ENCODE measurements at places on chromosomes 11 and 22.

DNA sequence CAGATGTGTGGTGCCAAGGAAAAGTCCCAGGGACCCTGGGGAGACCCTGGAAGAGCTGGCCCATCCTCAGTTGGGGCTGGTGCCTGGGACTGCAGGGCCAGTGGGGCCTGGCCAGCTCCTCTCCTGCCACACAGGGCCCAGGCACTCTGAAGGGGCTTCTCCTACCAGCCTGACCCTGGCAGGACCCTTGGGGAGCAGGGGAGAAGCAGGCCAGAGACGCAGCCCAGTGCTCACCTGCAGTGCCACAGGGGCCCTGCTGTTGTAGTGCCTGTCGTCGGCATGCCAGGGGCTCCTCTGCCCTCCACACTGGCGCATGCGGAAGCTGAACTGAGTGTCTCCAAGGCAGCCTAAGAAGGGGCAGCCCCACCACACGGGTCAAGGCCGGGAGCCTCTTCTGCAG, 9.1 kb downstream of the DENND6B start:
- DNase-seq: no peak

DNA sequence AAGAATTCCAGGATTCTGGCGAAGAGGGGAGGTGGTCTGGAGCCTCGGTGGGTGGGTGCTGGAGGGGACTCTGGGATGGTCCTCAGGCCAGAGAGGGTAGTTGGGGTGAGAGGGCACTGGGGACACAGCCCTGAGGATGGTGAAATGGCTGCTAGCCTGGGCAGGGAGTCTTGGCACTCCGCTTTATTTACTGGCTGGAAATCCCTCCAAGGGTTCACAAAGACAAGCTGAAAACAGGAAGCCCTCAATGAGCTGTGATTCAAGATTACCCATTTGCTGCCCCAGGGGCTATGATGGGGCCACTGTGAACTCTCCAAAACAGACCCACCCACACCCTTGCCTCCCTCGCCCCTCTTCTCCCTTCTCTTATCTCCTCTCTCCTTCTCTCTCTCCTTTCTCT, 71.9 kb downstream of the FBXO7 start:
- no peak for DNase-seq

DNA sequence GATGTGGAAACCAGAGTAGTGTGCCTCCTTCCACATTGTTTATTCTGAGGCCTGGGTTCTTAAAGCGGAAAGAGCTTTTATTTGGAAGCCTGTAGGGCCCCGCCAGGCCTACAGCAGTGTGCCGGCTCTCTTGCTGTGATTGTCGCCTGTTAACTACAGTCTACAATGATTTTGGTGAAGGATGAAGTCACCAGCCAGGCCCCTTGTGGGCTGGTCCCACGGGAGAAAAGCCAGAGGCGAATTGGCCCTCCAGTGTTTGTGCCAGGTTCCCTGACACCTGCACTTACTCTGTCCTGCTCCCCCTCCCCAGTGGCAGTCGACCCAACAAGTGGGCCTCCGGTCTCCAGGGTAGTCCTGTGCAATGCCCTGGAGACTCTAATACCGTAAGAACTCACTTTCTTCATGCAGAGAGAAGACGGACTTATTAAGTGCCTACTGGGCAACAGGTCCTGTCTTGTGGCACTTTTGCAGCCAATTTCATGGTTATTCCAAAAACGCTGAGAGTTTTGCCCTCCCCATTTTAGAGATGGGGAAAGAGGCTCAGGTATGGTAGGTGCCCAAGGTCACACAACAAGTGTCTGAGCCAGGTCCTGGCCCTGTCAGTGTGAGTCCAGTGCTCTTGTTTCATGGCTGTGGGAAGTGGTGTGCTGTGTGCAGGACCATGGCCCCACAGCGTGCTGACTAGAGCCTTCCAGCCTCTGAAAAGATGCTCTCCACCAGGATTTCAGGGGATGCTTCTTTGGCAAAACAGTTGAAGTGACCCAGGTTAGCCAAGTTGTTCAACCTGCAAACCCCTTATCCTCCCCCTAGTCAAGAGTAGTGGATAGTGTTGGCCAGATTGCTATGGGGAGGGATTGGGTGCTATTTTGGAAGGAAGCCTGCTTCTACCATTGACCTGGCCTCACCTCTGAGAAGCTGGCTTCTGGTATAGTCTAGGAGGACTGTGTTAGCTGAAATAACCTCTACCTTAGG, 1.4 kb downstream of the MICAL2 start:
- DNase-seq: no peak

- no peak for DNase-seq
Measured at GRCh38 chr22:26893173-26894110, 236.1 kb downstream of the MIAT start.

DNA sequence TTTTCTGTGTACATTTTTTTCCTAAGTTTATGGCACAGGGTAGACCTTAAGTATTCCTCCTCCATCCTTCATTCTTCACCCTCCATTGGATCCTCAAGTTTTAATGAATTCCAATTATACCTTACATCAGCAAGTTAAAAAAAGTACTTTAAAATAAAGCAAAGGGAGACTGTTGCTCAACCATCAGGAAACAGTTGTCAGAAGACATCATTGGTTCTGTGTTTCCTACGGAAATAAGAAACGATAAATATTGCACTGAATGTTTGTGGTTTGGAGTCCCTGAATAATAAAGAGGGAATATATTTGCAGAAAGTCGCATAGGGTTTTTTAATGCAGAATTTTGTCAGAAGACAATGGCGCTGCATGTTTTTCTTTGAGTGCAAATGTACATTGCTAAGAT, 28.1 kb upstream of the LDHA start:
- no peak for DNase-seq

- DNase-seq: no peak
Measured at GRCh38 chr11:86810288-86810687, 9.9 kb downstream of the PRSS23 start.

DNA sequence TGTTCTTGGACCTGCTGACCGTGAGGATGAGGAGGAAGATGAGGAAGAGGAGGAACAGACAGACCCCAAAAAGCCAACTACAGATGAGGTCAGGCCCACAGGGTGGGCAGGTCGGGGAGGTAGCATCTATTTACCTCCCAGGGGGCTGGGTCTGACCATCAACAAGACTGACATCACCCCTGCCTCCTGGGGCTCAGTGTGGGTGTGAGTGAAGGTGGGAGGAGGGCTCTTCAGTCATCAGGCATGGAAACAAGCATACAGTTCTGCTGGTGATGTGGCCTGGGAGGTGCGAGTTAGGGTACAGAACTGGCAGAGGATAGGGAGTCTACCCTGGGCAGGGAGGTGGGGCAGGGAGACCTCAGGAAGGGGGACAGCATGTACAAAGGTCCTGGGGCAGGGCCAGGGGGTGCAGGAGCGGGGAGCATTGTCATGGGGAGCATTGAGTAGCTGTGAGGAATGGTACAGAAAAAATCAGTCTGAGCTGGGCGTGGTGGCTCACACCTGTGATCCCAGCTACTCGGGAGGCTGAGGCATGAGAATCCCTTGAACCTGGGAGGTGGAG, 8.9 kb downstream of the PLCB3 start:
- no peak for DNase-seq

DNA sequence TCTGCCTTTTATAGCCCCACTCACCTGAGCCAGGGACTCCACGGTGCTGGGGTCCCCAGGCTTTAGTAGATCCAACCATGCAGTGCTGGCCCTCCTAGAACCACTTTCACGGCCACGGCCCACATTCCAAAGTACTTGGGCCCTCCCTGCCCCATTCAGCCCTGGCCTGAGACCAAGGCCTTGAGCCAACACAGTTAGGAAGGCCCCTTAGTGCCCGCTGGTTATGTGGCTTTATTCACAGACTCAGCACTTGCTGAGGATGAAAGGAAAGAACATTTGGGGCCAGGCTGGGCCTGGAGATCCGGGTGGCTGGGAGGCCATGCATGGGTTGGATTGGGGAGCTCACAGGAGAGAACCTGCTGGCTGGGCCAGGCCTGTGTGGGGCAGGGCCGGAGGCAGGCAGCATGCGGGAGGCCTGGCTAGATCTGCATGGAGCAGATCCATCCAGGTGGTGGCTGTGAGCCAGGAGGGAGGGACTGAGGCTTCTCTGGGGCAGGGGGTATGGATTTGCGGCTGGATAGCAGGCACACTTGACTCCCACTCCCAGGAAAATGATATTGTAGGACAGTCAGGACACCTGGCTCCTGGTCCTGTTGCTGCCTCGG, 12.6 kb downstream of the CHRM1 start:
- DNase-seq: no peak

- no peak for DNase-seq
Measured at GRCh38 chr11:134638796-134639430, 226.9 kb upstream of the B3GAT1 start.

DNA sequence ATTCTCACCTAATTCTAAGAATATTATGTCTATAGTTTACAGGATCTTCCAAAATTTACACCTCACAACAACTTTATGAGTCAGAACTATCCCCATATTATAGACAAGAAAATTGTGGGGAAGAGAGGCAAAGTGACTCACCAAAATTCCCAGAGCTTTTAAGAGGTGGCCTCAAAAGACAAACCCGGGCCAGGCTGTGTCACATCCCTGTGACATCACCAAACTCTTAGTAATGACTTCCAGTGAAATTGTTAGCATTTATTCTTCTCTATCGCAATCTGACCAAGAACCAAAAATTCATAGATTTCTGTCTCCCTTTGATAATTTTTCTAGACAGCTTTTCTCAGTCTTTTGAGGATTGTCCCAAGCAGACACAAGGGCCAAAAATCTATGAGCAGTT, 134.3 kb downstream of the SNX19 start:
- DNase-seq: no peak

DNA sequence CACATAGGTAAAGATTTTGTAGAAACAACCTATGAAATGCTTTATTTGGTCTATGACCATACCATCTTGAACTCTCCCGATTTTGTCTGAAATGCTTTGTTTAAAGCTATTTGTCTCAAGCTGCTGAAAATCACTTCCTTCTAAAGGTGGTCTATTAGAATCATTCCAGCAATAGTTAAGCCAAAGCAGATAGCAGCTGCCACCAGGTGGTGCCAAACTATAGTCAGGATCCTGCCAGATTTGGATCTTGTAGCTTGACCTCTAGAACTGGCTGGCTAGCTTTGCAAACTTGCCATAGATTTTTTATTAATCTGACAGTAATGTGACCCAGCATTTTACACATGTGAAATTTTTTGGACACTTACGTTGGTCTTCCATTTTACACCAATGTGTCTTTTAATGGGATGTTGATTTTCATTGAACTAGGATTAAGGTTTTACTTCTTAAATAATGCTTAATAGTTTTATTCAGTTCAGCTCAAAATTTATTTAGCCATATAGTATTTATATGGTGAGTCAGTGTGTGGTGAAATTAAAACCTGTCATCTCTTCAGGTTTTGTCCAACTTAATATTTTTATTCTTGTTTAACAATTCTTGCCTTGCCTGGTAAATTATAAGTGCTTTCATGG, 19.7 kb downstream of the CTR9 start:
- DNase-seq: no peak

DNA sequence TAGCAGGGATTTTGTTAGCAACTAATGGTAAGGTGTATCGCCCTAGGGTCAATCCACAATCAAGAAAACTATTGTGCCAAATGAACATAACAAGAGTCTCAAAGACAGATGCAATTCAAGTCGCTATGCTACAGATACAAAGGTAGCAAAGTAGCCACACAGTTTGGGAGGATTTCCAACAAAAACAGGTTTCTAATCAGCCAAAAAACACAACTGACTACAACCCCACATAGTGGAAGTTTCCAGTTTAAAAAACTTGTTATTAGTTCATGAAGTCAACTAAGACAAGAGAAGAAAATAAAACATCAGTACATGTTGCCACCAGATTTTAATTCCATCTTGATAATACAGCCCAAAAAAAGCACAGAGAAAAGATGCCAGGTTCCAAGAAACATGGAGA, 38.0 kb downstream of the MYH9 start:
- no peak for DNase-seq

DNA sequence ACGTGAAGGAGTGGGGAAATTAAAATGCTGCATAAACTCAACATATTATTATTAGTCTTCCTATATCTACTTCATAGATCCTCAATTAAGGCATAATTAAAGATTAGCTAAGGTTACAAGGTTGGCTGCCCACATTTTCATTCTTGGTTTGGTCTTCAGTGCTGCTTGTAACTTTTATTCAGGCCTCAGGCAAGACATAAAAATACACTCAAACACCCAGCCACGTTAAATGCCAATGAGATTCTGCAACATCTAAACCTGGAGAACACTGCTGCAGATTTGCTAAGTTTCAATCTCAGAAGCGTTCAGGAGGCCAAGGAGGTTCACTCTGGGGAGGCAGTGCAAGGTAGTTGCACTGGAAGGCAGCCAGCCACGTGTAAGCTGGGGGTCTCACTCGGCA, 358.7 kb upstream of the NARS2 start:
- DNase-seq: no peak

All from CD8-positive, alpha-beta T cell (primary cell).